Fibroblast of skin of abdomen (primary cell): ENCODE measurements at places on chromosomes 4 and X.

- DNase-seq = peak; percentile 62
Observed at GRCh38 chr4:103499094-103499493, 220.7 kb downstream of the TACR3 start.

- no peak for DNase-seq
Observed at GRCh38 chr4:167906851-167907250, 185.5 kb upstream of the ANXA10 start.

DNA sequence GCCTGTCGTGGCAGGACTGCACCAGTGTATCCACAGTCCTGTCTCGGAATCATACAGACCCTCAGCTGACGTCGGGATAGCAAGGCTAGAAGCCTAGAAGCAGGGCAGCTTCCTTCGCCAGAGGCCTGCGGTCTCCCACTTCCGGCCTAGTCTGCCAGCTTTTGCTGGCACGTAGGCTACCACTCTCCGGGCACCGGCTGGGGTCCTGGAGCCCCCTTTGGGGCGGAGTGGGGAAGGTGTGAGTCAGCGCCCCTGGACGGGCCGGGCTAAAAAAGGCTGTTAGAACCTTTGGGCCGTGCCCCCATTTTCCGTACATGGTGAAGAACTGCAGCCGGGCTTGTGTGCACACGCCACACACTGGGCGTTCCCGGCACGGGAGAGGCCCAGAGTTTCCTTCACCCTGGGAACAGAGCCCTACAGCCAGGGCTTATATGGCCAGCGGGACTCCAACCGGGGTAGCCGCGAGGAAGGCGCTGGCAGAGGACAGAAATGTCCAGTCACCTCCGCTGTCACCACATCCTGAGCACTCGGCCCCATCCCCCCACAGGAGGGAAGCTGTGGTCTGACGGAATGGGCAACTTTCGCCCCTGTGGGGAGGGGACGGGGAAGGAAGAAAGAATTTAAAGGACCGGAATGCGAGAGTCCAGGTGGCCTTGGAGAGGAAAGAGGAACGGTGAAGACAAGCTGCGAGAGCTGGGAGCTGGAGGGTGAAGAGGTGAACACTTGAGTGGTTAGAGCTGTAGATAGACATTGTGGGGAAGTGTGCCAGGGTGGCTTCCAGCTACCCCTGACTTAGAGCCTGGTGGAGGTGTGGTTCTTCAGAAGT, 4.6 kb downstream of the MAGIX start:
- peak; percentile 66 for DNase-seq

DNA sequence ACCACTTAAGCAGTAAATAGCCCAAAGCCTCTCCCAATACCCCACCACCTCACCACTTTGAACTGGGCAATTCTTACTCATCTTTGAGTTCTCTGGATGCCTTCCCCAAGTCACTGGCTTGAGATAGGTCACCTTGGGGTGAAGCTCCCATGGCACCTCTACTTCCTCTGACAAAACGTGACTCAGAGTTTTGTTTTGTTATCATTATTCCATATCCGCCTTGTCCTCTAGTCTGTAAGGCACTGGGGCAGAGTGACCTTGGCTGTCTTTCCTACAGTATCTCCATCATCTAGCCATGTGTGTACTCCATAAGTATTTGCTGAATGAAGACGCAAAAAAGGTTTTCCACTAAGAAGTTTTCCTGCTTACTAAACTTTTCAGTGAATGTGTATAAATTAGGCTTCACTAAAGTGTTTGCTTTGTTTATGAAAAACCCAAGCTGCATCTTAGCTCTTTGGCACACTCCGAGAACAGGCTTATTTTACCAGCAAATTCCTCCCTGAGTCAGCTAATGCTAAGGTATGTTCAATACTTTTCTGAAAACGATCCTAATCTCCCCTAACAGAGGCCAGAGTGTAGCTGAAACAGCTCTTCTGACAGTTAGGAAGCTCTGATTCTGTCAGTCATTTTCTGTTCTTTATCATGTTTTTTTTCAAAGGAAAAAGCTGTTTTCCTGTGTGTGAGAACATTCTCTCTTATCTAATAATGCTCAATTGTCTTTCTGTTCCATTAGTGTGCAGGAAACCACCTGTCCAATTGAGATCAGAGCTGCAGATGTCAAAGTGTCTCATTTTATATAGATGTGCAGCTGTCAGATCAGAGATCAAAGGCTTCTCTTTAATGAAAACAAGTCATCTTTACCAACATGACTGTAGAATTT, 30.2 kb upstream of the TSPAN5 start:
- no peak for DNase-seq

DNA sequence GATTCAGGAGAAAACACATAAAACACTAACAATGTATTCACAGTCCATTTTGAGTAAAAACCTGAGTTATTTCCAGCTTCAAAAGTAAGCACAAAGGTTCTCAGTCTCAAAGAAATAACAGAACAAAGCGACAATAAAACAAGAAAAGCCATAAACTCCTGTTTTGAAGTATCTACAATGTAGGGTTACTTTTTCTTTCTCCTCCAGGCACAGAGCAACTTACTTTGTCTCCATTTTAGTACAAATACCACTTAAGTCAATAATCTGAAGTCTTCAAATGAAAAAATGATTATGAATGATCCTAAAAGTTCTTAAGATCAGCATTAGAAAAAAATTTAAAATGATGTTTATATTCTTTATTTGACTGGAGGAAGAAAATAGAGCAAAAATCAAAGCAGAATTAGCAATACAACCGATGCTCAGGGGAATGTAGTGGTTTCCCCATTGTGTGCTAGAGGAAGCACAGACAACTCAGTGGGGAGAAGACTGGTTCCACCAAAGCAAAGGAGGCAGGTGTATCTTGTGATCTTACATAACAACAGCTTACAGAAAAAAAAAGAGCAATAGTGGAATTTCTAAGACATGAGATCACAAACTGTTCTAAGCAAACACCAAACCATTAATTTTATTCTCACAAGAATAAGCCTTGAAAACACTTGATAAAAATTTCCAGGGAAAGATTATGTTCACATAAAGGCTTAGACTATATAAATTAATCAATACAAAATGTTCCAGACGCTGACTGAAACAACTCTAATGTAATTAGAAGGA, 35.1 kb downstream of the EPHA5 start:
- no peak for DNase-seq
